ENCODE measurements at places on chromosomes 13 and 19.
A peak's percentile ranks its signal among the peaks of the same experiment; 100 is the strongest.

DNA sequence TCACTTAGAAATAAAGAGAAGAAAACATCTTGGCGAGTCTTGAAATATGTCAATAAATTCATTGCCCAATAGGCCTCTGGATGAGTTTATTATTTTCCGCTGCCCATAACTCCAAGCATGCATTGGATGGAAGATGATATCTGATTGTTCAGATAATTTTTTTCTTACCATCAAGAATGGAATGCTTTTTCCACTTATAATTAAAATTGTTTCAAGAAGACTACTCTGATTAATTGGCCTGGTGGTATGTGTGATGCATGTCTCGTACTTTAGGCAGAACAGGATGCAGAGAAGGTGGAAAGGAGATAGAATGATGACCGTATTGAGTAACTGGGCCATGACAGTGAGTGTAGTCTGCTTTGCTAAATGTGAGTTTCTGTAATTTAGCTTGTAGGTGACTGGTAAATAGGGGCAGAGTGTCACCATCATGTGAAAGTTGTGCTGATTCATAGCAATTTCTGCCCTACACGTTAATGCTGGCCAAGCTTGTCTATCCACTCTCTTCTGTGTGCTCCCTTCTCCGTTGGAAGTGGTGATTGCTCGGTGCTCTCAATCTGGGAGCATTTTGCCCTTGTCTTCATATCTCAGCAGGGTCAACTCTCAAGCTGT is 13.5 kb upstream of the SPATA13 start:
- no peak for DNase-seq

GRCh38 chr13:112510002-112510780 is 77.8 kb downstream of the TUBGCP3 start:
- peak; percentile 29 for DNase-seq

- no peak for DNase-seq
Measured at GRCh38 chr13:81874681-81875661, 1534.0 kb upstream of the SPRY2 start.

DNA sequence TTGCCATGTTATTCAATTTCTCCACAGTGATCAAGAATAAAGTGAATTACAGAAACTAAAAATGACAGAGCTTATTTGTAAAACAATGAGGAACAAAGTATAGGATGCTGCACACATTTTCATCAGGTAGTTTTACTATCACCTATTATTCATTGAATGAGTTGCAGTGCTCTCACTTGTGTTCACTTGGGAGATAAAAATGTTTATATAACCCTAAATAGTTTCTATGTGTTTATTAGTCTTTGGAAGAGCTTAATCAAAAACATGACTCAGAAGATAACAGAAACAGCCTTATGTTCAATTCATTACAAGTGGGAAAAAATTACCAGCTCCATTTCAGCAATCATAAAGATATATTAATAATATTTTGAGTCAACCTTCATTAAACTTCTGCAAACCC is 796.2 kb downstream of the SLITRK1 start:
- DNase-seq, result no peak

DNA sequence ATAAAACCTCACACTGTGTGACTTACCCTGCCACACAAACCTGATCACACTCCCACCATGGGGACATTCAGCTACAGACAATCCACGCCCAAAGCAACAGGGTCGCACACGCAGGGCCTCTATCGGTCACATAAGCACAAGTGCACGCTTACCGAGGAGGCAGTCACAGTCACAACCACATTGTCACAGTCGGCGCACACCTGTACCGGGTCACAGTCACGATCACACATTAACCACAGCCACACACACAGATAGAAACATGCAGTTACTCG is 579 bp downstream of the ZNF566 start:
- DNase-seq, result no peak

GRCh38 chr19:19098084-19098702 is 34.4 kb downstream of the SLC25A42 start:
- no peak for DNase-seq

GRCh38 chr19:31261603-31262212 is 87.5 kb downstream of the TSHZ3 start:
- no peak for DNase-seq

- DNase-seq, result peak; percentile 91
Measured at GRCh38 chr13:111460548-111461444, 140.4 kb downstream of the TEX29 start.

GRCh38 chr19:30930941-30931706 is 418.1 kb downstream of the TSHZ3 start:
- DNase-seq, result no peak

DNA sequence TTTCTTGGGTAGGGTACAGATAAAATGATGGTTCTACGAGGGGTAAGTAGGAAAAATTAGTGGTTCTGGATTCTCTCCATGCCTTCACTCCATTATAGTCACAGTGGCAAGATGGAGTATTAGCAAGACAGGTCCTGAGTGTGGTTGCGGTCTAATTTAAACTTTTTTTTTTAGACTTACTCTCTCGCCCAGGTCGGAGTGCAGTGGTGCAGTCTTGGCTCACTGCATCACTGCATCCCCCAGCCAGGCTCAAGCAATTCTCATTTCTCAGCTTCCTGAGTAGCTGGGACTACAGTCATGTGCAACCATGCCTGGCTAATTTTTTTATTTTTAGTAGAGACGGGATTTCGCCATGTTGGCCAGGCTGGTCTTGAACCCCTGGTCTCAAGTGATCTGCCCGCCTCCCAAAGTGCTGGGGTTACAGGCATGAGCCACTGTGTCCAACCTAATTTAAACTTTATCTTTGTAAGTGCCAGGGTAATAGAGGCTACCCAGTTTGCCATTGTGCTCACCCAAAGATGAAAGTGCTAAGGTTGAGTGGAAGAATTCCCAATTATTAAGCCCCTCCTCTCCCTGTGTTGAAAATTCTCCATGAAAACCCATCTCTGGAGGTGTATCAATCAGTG is 135.6 kb downstream of the TM9SF2 start:
- no peak for DNase-seq

GRCh38 chr19:49435670-49436069 is 5.7 kb downstream of the SLC17A7 start:
- DNase-seq, result no peak
